BJ (cell line): ENCODE measurements at places on chromosomes 1 and 21.

DNA sequence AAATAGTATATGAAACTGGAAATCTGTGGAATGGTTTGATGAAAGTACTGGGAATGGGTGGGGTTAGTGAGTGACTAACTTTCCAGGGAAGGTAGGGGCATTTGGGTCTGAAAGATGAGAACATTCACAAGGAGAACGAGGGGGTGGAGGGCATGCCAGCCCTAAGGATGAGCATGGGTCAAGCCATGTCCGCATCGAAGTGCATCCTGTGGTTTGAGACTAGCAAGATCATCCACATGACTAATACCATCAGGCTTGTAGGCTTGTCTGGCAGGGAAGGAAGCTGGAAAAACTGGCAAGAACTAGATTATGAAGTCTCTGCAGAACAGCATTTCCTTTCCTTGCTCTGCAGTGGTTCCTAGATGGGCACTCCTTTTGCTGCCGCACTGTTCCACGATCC lies 70.4 kb upstream of the UBE2U start:
- peak; percentile 76 for DNase-seq

DNA sequence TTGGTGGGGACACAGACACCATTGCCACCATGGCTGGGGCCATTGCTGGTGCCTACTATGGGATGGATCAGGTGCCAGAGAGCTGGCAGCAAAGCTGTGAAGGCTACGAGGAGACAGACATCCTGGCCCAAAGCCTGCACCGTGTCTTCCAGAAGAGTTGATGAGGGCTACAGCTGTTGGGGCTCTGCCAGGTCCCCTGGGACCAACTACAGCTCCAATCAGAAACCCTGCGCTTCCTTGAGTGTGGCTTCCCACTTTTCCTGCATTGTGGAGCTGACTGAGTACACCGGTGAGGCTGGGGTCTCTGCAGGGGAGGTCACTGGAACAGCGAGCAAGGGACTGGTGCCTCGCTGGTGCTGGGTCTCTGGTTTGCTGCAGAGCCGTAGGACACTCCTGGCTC lies 4.5 kb downstream of the ADPRS start:
- DNase-seq: no peak

DNA sequence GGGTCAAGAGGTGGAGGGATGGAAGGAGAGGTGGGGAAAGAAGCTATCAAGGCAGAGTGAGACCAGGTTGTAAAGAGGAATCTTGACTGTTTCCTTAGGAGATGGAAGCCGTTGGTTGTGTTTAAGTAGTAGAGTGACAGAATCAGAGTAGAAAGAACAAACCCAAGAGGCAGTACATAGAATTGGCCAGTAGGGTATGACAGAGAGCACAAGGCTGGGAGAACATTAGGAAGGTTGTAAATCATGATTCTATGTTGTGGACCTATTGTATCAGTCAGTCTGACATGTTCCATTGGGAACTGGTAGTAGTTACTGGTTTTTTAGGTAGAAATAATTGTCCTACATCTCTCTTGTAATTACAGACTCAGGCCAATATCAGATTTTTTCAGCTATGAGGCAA lies 486.9 kb upstream of the USP24 start:
- DNase-seq: no peak

- DNase-seq: peak; percentile 54
These were observed 12.2 kb downstream of the SDCCAG8 start for GRCh38 chr1:243267914-243268653.

GRCh38 chr1:21861602-21862429 lies 49.8 kb downstream of the LDLRAD2 start:
- no peak for DNase-seq

DNA sequence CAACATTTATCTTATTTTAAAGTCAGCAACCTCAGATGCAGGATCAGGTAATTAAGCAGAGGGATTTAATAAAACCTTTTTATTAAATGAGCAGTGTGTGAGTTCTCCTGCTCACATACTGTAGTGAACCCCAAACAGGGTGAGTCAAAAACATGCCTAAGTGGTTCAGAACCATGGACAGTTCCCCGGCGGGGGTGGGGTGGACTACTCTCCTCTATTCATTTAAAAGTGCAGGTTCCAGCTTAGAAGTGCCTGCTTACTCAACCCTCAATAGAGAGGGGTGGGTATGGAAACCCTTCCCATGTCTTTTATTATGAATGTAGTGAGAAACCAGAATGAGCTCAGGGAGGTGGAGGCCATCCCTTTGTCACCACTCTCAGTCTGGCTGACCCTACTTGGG lies 397.9 kb downstream of the HHAT start:
- no peak for DNase-seq

- no peak for DNase-seq
These were observed 75.3 kb downstream of the NTMT2 start for GRCh38 chr1:170221031-170221430.

DNA sequence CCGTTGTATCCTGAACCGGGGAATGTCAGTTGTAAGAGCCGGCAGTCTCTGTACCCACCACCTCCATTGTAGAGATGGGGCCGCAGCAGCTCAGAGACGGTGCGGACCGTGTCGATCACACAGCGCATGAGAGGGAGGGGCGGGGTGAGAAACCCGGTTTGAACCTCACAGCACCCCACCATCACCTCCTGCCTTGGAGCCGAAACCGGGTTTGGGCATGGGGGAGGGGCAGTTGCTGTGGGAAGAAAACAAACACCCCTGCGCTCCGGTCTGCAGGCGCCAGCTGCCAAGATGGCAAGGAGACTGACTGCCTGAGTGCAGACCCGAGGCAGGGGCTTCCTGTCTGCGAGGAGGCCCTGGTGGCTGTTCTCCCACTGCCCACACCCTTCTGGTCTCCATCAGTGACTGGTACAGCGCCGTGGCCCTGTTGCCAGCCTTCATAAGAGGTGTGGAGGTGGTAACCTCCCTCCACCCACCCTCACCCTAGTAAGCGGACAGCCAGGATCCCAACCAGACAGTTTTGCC lies 69.2 kb upstream of the SSBP3 start:
- DNase-seq: no peak

GRCh38 chr1:167671727-167672511 lies 41.9 kb downstream of the RCSD1 start:
- DNase-seq: no peak

- no peak for DNase-seq
These were observed 11.8 kb upstream of the ATP13A2 start for GRCh38 chr1:17023573-17023972.

DNA sequence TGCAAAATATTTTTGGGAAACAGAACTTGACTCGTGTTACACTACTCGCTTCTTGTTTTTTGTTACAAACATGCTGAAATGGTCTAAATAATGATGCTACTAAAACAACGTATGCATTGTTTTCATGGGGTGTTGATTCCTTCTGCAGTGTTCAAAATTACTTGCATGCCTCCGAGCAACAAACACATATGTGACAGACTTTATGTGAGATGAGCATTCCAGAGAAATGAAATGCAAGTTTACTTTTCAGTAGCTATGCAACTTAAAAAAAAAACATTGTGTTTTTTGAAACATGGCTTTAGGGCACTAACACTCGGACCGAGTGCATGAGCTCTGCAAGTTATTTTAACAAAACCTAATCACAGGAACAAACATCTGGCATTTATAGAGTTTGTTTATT lies 84.8 kb downstream of the CAMTA1 start:
- DNase-seq: peak; percentile 39

DNA sequence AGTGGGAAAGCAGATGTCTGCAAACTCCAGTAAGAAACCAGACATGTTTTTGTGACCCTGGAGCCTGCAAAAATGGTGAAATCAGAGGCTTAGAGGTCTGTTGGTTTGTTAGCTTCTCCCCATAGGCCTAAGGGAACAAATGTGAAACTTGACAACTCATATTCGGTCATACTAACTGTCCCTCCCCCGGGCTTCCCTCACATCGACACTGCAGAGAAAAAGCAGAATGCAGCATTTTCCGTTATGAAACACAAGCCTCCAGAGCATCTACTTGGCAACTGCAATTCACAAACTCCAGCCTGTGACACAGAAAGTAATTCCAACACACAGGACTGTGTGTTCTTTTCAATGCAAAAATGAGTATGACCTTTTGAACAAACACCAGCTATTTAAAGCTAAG lies 3.7 kb downstream of the KCNA2 start:
- DNase-seq: no peak

GRCh38 chr1:157142765-157143423 lies 4.7 kb upstream of the ETV3 start:
- no peak for DNase-seq
